Neural progenitor cell (in vitro differentiated cells): ENCODE measurements at places on chromosomes 11 and 22. TPM values are rescaled to one million over a fixed set of nuclear protein-coding genes. Genes with fewer than 3 reads are reported as not detected.

- no peaks in the 10 kb centered on the region for H3K27me3 ChIP-seq
- DNase-seq: no peak
- no peaks in the 10 kb centered on the region for H3K36me3 ChIP-seq
- no peak overlapping the region for H3K27ac ChIP-seq
- H3K4me1 ChIP-seq: no peaks in the 10 kb centered on the region
- H3K4me3 ChIP-seq: no peak overlapping the region
Observed at GRCh38 chr22:44031158-44031952, 7.3 kb downstream of the PARVB start.

DNA sequence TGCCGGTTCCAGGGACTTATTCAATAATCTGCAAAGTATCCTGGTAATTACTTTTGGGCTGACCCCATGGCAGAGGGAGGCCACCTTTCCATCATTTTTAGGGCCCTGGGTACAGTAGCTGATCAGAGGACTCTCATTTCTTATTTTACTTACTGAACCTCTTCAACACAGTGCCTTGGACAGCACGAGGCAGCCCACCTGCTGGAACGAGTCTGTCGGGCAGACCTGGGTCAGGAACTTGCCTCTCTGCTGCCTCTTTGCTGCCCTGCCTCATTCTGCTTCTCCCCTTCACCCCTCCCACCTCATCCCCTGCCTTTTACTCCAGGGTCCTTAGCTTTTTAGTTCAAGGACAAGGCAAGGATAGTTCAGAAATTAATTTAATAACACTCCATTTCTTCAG, 204.5 kb downstream of the CSNK2A3 start:
- no peaks in the 10 kb centered on the region for H3K4me1 ChIP-seq
- DNase-seq: no peak
- no peak overlapping the region for H3K27ac ChIP-seq
- H3K4me3 ChIP-seq: no peak overlapping the region
- no peaks in the 10 kb centered on the region for H3K27me3 ChIP-seq

DNA sequence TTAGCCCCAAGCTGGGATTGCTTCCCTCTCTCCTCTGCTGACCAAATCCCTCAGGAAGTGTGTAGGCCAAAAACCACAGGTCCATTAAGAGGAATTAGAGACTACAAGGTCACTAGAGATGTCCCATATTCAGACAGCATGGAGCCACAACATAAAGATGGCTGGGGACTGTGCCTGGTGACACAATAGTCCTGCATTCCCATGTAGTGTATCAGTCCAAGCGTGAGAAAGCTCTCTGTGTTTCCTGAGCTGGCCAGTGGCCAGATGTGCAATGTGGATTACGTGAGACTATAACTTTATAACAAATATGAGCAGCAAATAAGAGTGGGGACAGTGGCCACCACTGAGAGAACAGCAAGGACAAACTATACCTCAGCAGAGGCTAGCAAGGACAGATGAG, 7.6 kb upstream of the MS4A10 start:
- DNase-seq: no peak
- H3K4me3 ChIP-seq: no peak overlapping the region
- H3K4me1 ChIP-seq: no peaks in the 10 kb centered on the region
- no peaks in the 10 kb centered on the region for H3K36me3 ChIP-seq

DNA sequence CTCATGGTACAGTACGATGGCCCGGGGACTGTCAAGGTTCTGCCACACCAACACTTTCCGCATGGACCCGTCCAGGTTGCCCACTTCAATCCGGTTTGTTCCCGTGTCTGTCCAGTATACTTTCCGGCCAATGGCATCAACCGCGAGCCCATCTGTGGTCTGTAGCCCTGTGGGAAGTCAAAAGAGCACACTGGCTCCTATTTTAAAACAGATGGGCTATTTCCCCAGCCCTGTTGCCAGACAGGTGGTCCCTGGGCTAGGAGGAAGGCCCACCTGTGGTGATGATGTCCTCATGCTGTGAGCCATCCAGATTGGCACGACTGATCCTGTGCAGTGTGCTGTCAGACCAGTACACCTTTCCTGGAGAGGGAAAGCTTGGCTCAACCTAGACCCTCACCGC, 30.4 kb upstream of the CKAP5 start:
- H3K36me3 ChIP-seq: no peaks in the 10 kb centered on the region
- H3K27ac ChIP-seq: no peak overlapping the region
- no peak overlapping the region for H3K4me3 ChIP-seq
- no peaks in the 10 kb centered on the region for H3K4me1 ChIP-seq
- H3K27me3 ChIP-seq: no peaks in the 10 kb centered on the region

DNA sequence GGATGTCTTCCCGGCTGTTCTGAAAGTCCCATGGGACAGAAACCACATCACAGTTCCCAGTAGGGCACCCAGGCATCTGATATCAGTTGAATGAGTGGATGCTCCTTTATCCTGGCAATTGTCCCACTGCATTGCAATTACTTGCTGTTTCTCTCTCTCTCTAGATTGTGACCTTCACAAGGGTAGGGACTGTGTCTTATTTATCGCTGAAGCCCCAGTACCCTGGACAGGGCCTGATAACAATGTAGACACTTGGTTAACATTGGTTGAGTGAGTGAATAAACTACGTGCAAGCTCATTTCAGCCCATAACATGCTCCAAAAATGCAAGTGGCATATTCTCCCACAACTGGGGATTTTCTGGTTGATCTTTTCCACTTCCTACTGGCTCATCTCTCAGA, 193.7 kb upstream of the NARS2 start:
- H3K27me3 ChIP-seq: no peaks in the 10 kb centered on the region
- H3K4me3 ChIP-seq: no peak overlapping the region
- no peaks in the 10 kb centered on the region for H3K36me3 ChIP-seq
- no peak overlapping the region for H3K27ac ChIP-seq
- H3K4me1 ChIP-seq: peaks cover 9% of the 10 kb centered on the region

DNA sequence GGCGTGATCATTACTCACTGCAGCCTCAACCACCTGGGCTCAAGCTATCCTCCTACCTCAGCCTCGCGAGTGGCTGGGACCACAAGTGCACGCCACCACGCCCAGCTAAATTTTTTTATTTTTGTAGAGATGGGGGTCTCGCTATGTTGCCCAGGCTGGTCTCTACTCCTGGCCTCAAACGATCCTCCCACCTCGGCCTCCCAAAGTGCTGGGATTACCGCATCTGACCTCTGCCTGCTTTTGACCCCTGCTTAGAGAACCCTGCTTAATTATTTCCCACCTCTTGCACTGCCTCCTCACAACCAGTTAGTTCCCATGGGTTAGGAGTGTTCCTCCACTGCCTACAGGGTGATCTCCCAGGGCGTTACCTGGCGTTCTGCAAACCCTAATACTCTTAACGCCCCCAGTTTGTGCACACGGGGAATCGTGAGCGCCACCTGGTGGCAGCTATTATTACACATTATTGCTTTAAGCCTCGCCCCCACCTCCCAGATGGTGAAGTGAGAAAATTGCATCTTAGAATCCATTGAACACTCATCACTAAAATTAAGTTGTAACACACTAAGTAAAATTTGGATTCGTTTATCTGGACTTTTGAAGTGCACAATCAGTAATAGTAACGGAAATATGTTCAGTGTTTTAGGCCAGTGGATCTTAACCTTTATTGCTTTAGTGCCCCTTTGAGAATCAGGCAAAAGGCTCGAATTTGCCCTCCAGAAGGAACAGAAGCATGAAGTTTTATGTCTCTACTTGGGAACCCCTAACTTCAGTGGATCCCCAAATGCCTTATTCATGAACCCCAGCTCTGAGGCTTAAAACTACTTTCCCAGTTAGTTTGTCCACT, 61.4 kb upstream of the ASPHD2 start:
- H3K36me3 ChIP-seq: no peaks in the 10 kb centered on the region
- no peak overlapping the region for H3K4me3 ChIP-seq
- no peak overlapping the region for H3K27ac ChIP-seq
- no peaks in the 10 kb centered on the region for H3K4me1 ChIP-seq
- peaks cover 11% of the 10 kb centered on the region for H3K27me3 ChIP-seq
- peak; percentile 86 for DNase-seq

- peaks cover 52% of the 10 kb centered on the region for H3K4me1 ChIP-seq
- H3K4me3 ChIP-seq: peak overlapping the region; percentile 49
- H3K27me3 ChIP-seq: peaks cover 45% of the 10 kb centered on the region
- peak; percentile 86 for DNase-seq
Observed at GRCh38 chr11:122101625-122102291, 14.3 kb downstream of the BLID start.

GRCh38 chr11:59939482-59939881, 1.2 kb downstream of the OOSP1 start:
- H3K36me3 ChIP-seq: no peaks in the 10 kb centered on the region
- no peaks in the 10 kb centered on the region for H3K4me1 ChIP-seq
- no peaks in the 10 kb centered on the region for H3K27me3 ChIP-seq
- no peak overlapping the region for H3K27ac ChIP-seq

- H3K36me3 ChIP-seq: no peaks in the 10 kb centered on the region
- H3K27me3 ChIP-seq: peaks cover 5% of the 10 kb centered on the region
- no peaks in the 10 kb centered on the region for H3K4me1 ChIP-seq
- DNase-seq: no peak
- H3K4me3 ChIP-seq: no peak overlapping the region
Observed at GRCh38 chr11:2576549-2576948, 123.2 kb downstream of the KCNQ1OT1 start.

- peaks cover 6% of the 10 kb centered on the region for H3K4me1 ChIP-seq
- no peak overlapping the region for H3K4me3 ChIP-seq
- H3K27me3 ChIP-seq: no peaks in the 10 kb centered on the region
Observed at GRCh38 chr11:97905671-97906070, 1115.1 kb upstream of the CNTN5 start.

MAPK1 gene
- total RNA-seq: 44.7 and 61.4 TPM in 2 replicates

DNA sequence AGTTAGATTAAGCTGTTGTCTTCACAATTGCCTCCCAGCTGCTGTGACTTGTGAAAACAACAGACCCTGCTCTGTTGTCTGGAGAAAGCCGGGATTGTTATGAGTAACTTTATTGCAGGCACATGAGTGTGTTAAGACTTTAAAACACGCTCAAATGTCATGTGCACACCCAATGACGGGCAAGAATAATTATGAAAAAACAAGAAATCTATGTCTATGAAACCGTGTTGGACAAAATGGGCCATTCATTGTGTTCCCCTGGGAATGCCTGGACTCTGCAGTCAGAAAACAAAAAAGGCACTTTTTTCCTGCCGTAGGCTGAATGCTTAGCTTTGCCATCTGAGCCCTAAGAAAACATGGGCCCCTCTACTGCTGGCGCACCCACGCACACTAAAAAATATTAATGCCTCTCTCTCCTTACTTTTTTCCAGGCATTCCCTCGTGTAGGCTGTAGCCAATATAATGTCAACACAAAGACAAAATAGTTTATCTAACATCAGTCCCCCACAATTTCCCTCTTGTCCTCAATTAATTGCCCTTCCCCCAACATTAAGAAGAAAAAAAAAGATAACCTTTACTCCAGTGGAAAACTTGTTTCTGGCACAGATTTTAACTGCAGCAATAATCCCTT, 207.9 kb downstream of the SOX6 start:
- H3K27me3 ChIP-seq: no peaks in the 10 kb centered on the region
- H3K4me1 ChIP-seq: peaks cover 23% of the 10 kb centered on the region
- no peak overlapping the region for H3K4me3 ChIP-seq
- peak overlapping the region; percentile 77 for H3K27ac ChIP-seq

OR4P4 gene
- not detected in 2 replicates for total RNA-seq

DNA sequence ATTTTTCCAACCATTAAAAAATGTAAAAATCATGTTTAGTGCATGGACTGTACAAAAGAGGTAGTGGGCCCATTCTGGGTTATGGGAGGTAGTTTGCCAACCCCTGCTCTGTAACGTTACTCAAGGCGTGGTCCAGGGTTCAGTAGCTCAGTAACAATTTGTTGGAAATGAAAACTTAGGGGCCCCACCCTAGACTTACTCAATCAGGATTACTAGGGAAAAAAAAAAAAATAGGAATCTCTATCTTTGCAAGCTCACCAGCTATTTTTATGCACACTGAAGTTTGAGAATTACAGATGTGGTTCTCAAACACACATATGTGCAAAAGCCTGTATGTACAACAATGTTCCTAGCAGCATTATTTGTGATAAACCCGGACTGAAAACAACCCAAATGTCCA, 17.3 kb upstream of the LMO2 start:
- H3K4me3 ChIP-seq: no peak overlapping the region
- peaks cover 31% of the 10 kb centered on the region for H3K4me1 ChIP-seq
- H3K27me3 ChIP-seq: no peaks in the 10 kb centered on the region

RHOG gene
- total RNA-seq: 5.9 and 19.9 TPM in 2 replicates

DNA sequence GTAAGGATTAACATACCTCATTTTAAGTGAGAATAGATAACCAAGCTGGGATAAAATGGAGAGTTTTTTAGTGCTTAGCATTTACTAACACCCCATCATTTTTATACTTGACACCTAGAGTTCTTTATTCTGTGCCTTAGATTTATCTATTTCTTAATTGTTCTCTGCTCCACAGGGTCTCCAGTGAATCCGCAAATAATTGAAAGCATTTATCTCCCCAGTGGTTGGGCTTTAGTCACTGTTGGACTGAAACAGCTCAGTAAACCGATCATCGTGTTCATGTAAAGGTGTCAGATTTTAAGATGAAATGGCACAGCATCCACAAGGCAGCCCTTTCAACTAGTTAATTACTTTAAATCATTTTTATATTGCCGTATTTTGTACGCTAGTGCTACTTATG, 17.8 kb upstream of the GRIA4 start:
- no peaks in the 10 kb centered on the region for H3K36me3 ChIP-seq
- peak; percentile 2 for DNase-seq
- H3K4me1 ChIP-seq: peaks cover 8% of the 10 kb centered on the region
- no peak overlapping the region for H3K4me3 ChIP-seq
- no peaks in the 10 kb centered on the region for H3K27me3 ChIP-seq
- no peak overlapping the region for H3K27ac ChIP-seq
